M059J (cell line): ENCODE measurements at places on chromosomes 6 and 20. TPM values are rescaled to one million over a fixed set of nuclear protein-coding genes. Genes with fewer than 3 reads are reported as not detected.

ASIP gene
- not detected in 2 replicates for total RNA-seq

SLC32A1 gene
- not detected in 2 replicates for total RNA-seq

CUL7 gene
- 8.3 and 17.7 TPM in 2 replicates for total RNA-seq

BANF2 gene
- total RNA-seq: not detected in 2 replicates

EEF1A2 gene
- total RNA-seq: 154 and 260 TPM in 2 replicates

DEFB132 gene
- 0.05 TPM in 1 of 2 replicates, not detected in the other for total RNA-seq

VARS1 gene
- total RNA-seq: 33.1 and 51.2 TPM in 2 replicates

RIMS1 gene
- total RNA-seq: 0.34 and 0.76 TPM in 2 replicates

ZDHHC14 gene
- 7.6 and 12.1 TPM in 2 replicates for total RNA-seq

ERVFRD-1 gene
- not detected in 2 replicates for total RNA-seq

HLA-DOA gene
- not detected in 2 replicates for total RNA-seq

NXT1 gene
- total RNA-seq: 123 and 140 TPM in 2 replicates

C20orf202 gene
- total RNA-seq: not detected in 2 replicates

FABP7 gene
- not detected in 2 replicates for total RNA-seq

SSTR4 gene
- total RNA-seq: not detected in 2 replicates

TTLL9 gene
- total RNA-seq: not detected in 2 replicates

OR2H2 gene
- not detected in 2 replicates for total RNA-seq

RIMS4 gene
- total RNA-seq: 0.02 TPM in 2 replicates

CRISP2 gene
- total RNA-seq: not detected in 2 replicates

FAM209B gene
- not detected in 2 replicates for total RNA-seq
